CD14-positive monocyte (primary cell): ENCODE measurements at places on chromosomes 4 and X.

DNA sequence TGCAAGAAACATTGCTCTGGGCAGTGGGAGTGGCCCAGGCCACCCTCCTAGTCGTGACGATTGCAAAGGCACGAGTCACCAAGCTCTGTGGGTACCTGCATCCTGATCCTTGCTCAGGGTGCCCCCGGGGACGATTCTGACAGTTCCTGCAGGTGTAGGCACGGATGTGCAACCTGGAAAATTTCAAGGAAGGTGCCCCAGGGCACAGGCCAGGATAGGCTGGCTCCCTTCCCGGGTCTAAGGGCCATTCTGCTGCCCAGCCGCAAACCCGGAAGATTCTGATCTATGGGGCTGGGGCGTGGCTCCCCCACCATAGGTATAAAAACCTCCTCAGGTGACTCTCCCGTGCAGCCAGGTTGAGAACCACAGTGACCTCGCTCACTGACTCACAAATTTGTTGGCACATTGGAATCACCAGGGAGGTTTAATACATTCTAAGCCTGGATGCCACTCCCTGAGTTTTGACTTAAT is 228.5 kb downstream of the PTTG2 start:
- DNase-seq: no peak

- no peak for DNase-seq
Measured at GRCh38 chr4:108878806-108879205, 116.0 kb upstream of the ETNPPL start.

GRCh38 chr4:98199247-98199646 is 56.0 kb upstream of the STPG2 start:
- DNase-seq: no peak

- DNase-seq: peak; percentile 32
Measured at GRCh38 chr4:47499700-47500099, 14.6 kb downstream of the ATP10D start.

DNA sequence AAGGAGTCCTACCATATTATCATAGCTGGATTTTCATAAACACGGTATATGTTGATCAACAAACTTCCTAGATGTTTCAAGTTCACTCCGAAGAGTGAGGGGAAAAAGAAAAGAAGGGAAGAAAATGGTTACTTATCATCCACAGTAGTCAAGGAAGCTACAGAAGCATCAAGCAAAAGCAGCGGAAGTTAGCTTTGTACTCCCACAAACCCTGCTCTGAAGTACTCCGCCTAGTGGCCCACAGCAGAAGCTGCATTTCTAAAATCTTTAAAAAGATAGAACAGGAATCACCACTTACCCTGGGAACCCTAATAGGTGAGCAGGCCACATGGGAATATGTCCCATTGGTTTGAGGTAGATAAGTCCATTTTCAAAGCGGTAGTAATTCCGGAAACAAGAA is 28.5 kb upstream of the FRG1 start:
- no peak for DNase-seq
